Occipital lobe (tissue), 3 donors: ENCODE measurements at places on chromosomes 7 and 10. TPM values are rescaled to one million over a fixed set of nuclear protein-coding genes. Genes with fewer than 3 reads are reported as not detected.
A peak's percentile ranks its signal among the peaks of the same experiment; 100 is the strongest.

PIK3AP1 gene
- 5.6 TPM for total RNA-seq

SPDYE2 gene
- total RNA-seq = not detected

ADAM12 gene
- total RNA-seq = 4.7 TPM

PLXDC2 gene
- 12.5 TPM for total RNA-seq

EGFR gene
- 9.4 TPM for total RNA-seq

FKBP6 gene
- not detected for total RNA-seq

DNA sequence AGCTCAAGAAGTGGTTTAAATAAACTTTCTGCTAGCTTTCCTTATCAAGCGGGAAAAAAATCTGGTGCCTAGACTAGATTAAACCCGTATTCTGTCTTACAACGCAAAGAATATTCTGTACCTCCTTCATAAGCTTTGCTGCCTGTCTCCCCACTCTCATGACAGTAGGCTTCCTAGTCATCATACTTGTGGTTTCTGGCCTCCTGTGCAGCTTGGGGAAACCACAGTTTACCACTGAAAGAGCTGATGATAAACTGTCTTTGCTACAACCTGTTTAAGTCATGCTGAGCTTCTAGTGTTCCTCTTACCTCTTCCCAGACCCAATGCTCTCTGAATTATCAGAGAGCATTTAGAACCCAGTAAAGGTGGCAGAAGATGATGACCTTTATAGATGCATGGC is 55.0 kb downstream of the PODXL start:
- DNase-seq = no peak

GRCh38 chr7:130430841-130431666 is 9.8 kb downstream of the CEP41 start:
- DNase-seq = no peak

- no peak for DNase-seq
Measured at GRCh38 chr7:83096065-83096580, 66.6 kb downstream of the PCLO start.

C10orf53 gene
- not detected for total RNA-seq

- no peak for DNase-seq
Measured at GRCh38 chr7:104971290-104972071, 42.5 kb upstream of the KMT2E start.

MAT1A gene
- total RNA-seq = not detected

DNA sequence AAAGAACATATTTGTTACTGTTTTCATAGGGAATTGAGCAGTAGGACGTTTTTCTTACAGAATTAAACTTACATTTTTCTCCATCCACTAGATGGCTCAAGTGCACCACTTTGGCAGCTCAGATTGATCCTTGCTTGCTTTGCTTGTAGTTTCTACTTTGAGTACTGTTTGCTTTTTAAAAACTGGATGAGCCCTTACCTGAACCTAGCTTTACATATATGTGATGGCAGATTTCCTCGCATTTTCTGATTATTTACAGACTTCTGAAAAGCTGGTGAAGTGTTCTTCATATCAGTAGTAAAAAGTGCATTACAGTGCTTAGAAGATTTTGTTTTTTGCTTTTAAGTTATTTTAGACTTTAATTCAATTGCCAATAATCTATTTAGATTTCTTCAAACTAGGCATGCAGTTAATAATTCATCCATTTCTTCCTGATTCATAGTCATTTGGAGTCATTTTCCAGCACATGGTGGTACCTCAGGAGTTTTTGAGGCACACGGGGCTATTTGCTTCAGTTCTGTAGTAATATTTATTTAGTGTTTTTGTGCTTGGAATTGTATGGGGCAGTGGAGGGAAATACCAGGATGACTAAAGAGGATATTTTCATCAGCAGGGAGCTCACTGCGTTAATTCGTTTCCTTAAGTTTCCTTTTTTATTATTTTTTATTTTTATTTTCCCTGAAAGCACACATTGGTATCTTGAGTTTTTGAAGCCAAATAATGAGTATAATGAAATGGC is 57.3 kb downstream of the MAPK8 start:
- peak; percentile 10 for DNase-seq
